NCI-H1694 treated with DMSO at 0.1 percent for 48 hours (cell line): ENCODE measurements at places on chromosomes 11 and 22.
A peak's percentile ranks its signal among the peaks of the same experiment; 100 is the strongest.

DNA sequence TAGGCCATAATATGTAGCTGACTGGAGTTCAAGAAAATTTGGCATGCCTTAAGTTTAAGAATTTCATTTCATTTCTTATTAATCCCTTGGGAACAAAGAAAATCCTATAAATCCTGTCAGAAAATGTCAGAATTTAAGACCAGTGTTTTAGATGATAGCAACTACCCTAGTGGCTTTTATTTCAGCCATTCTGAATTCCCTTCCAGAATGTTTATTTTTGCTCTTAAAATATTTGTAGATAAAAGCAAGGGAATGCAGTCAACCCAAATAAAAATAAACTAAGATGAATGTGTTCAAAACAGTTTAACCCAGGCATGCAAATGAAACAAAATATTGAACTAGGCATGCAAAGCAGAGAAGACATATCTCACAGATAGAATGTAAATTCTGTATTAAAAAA is 356.9 kb upstream of the LRRC4C start:
- no peak for DNase-seq

DNA sequence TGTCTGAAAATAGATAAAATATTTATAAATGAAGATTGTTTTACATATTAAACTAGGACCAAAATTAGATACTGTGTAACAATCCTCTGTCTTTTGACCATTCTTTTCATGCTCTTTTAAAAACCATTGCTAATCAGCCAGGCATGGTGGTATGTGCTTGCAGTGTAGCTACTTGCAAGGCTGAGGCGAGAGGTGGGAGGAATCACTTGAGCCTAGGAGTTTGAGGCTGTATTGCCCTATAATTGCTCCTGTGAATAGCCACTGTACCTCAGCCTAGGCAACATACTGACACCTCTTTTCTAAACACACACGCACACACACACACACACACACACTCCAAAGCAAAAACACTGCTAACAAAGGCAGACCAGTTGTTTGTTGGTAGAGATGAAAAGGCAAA is 259.2 kb downstream of the JRKL start:
- no peak for DNase-seq

GRCh38 chr11:3170044-3170755 is 5.1 kb upstream of the OSBPL5 start:
- no peak for DNase-seq

DNA sequence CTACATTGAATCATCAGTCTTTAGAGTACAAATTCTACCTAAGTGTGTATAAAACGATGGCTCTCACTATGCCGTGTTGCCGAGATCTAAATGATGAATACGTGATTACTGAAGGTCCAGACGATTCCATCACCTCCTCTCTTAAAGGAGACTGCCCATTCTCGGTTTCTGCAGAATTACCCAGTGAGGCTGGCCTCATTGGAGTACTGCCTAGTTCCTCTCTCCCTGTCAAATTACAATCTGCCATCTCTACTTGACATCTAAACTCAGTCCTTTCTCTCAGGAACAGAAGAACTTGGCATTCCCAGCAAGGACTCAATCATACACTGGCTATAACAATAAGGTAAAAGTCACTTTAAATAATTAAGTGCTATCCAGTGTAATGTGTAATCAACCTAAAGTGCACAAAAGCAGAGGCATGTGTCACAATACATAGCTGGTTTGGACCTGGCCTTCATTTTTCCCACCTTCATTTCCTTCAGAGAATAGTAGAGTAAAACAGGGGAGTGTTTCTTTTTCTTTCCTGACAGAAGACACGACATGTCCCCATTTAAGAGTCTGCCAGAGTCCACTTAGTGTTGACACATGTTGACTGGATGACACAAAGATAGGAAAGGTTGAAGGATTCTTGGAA is 634.1 kb downstream of the LRRC4C start:
- DNase-seq: no peak

DNA sequence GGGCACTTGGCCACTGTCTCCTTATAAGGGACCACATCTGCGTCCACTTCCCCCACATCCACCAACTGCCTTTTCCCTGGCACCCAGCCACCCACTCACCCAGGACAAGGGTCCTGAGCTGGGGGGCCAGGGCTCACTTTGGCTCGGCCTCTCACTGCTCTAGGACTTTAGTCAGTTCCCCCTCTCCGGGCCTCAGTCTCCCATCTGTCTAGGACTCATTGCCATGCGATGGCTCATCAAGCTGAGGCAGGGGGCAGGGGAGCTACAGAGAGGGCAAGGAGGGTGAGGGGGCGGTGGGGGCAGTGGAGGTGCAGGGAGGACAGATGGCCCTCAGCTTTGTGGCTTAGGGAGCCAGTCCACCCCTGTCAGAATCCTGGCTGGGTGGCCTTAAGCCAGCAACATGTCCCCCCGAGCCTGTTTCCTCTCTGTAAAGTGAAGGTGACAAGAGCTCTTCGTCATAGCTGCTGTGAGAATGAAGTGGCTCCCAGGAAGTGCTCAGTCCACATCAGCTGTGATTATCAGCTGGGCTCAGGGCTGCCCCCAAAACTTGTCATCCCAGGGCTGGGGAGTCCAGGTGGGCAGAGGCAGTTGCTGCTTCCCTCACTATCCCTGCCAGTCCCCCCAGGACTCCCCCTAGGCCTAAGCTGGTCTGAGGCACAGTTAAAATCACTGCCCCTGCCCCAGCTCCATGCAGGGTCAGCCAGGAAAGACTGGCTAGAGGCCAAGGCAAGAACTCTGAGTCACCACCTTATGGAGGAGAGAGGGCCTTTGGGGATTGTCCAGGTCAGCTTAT is 14.9 kb downstream of the RAC2 start:
- DNase-seq: no peak

- DNase-seq: peak; percentile 25
These were observed 32.3 kb downstream of the ACO2 start for GRCh38 chr22:41501209-41501608.
